ENCODE measurements at places on chromosomes 2 and 18.

- peak; percentile 65 for DNase-seq
These were observed 156.5 kb downstream of the COL6A3 start for GRCh38 chr2:237257471-237257951.

DNA sequence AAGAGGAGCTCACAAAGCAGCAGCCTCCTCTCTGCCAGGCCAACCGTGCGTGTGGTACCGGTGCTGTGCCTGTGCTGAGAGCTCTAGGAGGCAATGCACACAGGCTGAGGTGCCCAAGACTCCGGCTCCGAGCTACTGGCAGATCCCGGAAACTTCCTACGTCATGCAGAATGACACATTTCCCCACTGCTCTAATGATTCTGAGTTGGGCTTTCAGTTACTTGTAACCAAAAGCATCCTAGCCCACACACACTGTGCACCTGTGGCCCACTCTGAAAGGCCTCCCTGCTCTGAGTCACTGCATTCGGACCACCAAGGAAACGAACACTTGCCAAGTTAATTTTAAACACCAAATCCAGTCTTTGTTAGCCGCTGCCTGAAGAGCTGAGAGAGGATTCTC, 9.3 kb upstream of the RNU4ATAC start:
- DNase-seq, result no peak

DNA sequence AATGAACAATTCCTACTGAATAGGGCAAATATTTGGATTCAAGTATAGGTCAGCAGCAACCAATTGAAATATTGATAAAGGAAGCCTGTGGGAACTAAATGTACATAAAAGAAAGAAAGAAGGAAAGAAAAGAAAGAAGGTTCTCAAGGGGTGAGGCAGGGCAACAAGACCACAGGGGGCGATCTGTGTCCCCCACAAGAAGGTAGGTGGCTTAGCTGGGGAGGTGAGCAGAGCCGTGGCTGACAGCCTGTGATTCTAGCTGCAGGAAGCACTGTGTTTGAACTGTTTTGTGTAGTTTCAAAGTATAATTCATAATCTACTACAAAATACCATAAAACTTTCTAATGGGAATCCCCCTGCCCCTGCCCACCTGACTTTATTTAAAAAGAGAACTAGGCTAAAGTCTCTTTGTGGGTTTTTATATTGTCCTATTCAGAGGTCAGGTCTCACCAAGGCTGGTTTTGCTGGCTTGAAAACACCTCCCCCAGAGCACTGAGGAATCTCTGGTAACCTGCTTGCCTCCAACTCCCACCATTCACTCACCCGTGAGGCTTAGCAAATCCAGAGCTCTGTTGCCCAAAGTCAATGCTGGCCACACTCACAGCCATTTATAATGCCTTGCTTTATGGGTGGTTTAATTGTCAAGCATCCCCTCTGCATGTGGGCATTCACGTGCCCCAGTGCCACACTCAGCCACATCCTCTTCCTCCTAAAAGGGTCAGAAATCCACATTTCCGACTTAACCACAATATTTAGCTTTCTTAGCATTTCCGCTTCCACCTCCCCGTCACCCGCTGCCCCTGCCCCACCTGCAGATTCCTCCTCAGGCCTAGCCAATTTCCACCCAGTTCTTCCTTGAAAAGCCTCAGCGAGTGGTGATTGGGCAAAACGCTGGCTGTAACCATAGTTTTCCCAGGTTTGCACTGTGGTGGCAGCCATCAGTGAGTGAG, 36.4 kb upstream of the LMAN1 start:
- no peak for DNase-seq

GRCh38 chr2:128783193-128783671, 464.6 kb upstream of the HS6ST1 start:
- DNase-seq, result no peak

GRCh38 chr2:11784747-11785610, 38.5 kb downstream of the LPIN1 start:
- peak; percentile 24 for DNase-seq

- no peak for DNase-seq
These were observed 295.5 kb downstream of the EPHA4 start for GRCh38 chr2:221276601-221277000.
